ENCODE measurements at places on chromosomes 6 and 20.

- DNase-seq: no peak
Measured at GRCh38 chr20:50916257-50916656, 15.0 kb downstream of the ADNP start.

GRCh38 chr6:191487-192312 lies 100.6 kb upstream of the DUSP22 start:
- no peak for DNase-seq

DNA sequence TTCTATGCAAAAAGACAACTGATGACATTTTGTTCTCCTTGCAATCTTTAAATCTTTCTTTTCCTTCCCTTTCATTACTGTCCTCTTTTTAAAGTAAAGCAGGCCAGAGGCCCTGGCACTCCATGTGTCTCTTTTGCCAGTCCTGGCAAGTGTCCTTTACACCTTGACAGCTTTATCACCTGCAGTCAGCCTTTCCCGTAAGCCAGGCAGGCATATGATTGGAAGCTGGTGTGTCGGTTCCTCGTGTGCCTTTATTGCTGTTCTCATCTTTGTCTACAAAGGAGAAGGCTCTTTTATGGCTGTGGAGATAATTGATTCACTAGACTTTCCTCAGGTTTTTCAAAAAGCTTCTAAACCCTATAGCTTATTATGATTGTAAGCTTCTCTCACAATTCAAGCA lies 162.3 kb upstream of the FBXL4 start:
- no peak for DNase-seq

DNA sequence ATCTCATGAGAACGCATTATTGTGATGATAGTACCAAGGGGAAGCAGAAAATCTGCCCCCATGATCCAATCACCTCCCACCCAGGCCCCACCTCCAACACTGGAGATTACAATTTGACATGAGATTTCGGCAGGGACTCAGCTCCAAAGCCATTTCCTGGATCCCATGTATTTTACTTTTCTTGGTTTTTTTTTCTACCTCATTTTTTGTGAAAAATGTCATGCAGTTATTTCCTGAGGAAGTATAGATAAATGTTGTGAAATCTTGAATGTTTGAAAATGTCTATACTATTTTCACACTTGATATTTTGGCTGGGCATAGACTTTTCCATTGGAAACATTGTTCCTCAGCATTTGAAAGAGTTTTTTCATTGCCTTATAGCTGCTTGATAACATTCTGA lies 9.1 kb upstream of the BRPF3 start:
- no peak for DNase-seq

GRCh38 chr6:155373276-155373675 lies 59.0 kb upstream of the TFB1M start:
- DNase-seq: no peak

- DNase-seq: no peak
Measured at GRCh38 chr20:19025430-19026120, 186.9 kb upstream of the SLC24A3 start.

GRCh38 chr6:49409951-49410542 lies 53.0 kb downstream of the MMUT start:
- DNase-seq: no peak

DNA sequence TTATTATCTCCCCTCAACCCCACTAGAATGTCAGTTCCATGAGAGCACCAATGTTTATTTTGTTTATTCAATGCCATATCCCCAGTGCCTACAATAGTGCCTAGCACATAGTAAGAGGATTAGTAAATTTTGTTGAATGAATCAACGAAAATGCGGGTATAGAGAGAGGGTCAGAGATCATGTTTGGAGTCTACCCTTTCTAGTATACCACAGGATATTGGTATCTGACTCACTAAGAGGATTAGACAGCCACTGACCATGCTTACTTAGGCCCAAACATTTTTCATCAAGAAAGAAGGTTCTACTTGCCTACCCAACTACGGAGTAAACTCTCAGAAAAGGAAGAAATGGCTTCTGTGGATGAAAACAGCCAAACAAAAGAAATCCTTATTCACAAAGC lies 356.8 kb downstream of the BTBD9 start:
- DNase-seq: no peak

GRCh38 chr6:151452750-151453427 lies 963 bp upstream of the RMND1 start:
- DNase-seq: no peak

- peak; percentile 14 for DNase-seq
Measured at GRCh38 chr6:154410619-154411072, 54.0 kb upstream of the IPCEF1 start.

DNA sequence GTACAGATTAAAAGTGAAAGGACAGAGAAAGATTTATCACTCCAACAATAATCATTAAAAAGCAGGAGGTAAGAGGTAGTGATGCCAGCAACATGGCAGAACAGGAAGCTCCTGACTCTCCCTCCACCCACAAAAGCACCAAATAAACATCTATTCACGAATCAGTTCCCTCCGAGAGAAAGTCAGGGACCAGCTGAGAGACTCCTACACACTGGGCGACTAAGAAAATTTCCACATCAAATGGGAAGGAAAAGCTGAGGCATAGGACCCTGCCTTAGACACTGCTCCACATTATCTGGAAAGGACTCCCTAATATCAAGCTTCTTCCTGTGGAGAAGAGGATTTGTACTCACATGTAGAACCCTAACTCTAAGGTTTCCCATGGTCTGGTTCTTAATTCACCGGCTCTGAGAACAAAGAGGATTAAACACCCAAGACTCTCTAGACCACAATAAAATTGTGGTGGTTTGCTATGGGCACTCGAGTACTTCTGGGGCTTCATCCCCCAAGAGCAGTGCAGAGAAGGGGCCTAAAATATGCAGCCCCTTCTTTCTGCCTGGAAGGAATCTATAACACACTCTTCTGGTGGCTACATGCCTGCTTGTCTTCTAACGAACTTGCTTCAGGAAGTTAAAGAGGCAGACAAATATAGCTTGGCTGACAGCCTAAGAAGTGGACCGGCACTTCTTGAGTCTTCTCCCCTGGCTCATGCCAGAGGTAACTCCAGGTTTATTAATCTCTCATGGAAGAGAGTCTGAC lies 29.4 kb upstream of the ASF1A start:
- no peak for DNase-seq
